Stimulated activated memory B cell treated with anti-CD40 and anti-IgM and Interleukin-4, amounts not matched to agents 10 μg/mL and 1 μg/mL and 100 μg/mL, for 72 hours (primary cell): ENCODE measurements at places on chromosomes 2 and 18.

DNA sequence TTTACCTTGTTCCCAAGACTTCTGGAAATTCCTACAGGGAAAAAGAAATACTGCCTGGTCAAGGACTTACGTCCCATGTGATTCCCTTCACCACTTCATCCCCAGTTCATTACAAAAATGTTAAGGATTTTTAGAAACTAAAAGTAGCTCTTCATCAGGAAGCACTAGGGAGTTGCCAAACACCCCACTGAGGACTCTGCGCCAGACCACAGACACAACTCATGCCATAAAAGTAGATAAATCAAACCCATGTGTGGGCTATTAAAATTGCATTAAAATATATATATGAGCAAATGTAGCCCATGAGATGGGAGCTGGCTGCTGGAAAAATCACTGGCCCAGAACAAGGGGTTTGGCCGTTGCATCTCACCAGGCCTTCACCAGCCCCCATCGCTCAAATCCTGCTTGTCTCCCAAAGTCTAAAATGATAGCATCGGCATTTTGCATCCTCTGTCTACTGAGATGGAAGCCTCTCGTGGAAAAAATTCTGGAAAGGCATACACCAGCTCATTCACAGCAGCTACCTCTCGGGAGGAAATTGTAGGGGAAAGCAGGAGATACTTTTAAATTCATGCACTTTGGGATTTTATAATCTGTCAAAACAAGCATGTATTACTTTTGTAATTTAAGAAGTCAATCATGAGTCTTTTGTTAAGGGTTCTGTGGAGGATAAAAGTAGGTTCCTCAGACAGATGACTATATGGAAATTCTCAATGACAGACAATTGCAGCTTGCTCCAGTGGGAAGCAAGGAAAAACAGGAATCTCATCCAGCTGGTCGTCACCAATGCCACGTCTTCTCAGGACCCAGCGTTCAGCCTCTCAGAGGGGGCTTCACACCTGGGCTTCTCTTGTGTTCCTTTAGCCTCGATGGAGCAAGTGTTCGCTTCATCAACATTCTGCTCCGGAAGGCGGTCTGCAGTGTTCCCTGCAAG, 113.9 kb downstream of the MREG start:
- no peak for ATAC-seq

DNA sequence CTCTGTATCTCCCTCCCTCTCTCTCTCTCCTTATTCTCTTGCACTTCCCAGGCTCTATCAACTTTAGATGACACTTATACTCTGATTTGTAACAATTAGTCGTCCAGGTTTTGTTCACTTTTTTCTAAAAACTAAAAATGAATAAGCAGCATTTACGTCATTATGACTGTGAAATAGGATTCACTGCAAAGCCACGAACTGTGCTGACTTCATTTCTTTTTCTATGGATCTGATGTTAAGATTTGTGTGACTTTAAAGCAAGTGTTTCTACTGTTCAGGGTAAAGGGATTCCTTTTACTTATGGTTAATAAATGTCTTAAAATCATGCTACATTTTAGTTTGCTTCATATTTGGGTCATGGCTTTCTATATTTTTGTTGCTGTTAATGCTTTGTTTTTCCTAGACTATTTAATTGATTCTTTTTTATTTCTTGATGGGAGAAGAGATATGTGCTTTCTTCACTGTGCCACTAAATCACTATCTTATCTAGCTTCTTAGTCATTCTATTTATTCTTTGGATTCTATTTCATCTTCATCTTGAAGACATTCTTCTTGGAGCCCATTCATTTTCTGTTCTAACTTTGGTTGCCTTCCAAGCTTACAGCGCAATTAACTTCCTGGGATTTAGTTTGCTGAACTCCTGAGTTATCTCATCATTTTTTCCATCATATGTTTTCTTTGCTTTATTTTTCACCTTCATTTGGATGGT, 480.4 kb upstream of the TRIB2 start:
- no peak for ATAC-seq

DNA sequence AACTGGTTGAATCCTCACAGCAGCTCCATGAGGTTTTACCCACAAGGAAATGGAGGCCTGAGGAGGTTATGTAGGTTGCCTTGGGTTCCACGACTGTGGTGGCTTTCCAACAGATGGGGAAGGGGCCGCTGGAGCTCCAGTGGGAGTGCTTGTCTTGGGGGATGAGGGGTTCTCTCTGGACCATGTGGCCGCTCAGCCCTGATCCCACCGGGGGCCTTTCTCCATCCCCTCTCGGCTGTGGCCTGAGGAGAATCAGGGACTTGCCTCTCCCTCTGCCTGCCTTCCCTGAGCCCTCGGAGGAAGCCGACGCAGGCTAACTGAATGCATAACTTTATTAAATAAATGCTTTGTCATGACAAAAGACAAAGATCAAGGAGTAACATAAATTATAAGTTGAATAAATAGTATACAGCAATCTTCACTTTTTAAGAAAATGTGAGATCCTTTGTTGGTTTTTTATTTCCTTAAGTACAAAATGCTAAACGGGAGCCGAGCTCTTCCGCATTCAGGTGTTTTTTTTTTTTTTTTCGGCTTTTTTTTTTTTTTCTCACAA, 23.5 kb downstream of the IGFBP5 start:
- no peak for ATAC-seq

- ATAC-seq: no peak
Measured at GRCh38 chr2:159119652-159120257, 151.3 kb downstream of the TANC1 start.

DNA sequence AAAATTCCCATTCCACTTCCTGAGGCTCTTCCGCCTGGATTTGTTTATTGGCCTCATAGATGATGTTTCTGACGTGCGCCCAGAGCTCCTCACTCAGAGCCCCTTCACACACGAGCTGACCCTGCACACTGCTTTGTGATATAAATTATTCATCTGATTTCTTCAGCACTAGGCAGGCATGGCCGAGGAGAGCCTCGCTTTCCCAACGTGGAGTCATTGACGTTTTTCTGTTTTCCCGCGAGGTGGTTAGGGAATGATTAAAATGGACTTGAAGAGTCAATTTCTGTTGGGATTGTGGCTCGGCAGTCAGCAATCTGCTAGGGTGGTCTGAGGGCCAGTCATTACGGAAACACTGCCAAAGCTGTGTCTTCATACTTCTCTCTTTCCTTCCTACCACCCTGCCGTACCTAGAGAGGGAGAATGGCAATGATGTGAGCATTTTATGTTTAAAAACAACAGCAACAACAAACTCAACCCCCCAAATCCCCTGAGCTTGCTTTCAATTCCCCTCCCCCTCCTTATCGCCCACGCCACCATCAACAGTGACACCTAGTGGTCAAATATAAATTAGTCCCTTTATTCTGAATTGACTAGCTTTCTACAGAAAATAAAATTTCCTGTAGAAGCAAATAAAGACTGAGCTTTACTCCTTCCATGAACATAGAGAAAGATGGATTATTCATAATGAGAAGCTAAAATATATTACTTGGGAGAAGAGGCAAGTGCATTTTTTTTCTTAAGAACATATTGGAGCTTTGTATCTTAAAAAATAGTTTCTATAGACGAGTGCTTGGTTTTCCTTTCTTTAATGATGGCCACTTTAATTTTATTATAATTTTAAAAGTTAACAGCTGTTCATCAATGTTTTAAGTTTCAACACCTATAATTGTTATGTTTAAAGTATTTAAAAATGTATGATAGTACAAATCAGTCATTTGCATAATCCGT, 285.1 kb downstream of the MTX2 start:
- ATAC-seq: peak; percentile 53

- no peak for ATAC-seq
Measured at GRCh38 chr2:76867854-76868253, 654.3 kb downstream of the LRRTM4 start.

DNA sequence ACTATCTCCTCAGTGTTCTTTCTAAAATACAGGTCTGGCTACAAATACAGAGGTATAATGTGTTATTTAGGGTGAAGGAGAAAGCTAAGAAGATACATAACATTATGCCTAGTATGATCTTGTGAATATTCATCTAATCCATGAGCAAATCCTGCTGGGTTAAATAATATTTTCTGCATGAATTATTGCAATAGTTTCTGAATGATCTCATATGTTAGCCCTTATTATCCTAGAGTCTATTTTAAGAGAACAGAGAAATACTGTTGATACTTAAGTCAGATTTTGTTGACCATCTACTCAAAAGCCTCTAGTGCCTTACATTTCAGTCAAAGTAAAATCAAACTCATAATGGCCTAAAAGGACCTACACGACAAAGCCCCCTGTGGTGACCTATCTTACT, 382.3 kb downstream of the FIGN start:
- ATAC-seq: no peak

DNA sequence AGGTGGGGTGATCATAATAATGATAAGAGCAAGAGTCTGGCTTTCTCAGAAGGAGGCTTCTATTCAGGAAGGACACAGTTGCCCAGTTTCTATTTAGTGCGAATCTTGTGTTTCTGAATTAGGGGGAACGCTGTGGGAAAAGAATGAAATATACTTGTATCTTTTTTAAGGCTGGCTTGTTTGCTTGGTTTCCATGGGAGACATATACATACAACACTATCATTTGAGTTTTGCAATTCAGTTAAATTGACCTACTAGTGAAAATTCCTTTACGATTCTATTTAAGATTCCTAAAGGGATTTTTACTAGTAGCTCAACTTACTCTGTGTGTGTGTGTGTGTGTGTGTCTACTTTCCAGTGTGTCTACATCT, 24.7 kb upstream of the ANKRD62 start:
- no peak for ATAC-seq

DNA sequence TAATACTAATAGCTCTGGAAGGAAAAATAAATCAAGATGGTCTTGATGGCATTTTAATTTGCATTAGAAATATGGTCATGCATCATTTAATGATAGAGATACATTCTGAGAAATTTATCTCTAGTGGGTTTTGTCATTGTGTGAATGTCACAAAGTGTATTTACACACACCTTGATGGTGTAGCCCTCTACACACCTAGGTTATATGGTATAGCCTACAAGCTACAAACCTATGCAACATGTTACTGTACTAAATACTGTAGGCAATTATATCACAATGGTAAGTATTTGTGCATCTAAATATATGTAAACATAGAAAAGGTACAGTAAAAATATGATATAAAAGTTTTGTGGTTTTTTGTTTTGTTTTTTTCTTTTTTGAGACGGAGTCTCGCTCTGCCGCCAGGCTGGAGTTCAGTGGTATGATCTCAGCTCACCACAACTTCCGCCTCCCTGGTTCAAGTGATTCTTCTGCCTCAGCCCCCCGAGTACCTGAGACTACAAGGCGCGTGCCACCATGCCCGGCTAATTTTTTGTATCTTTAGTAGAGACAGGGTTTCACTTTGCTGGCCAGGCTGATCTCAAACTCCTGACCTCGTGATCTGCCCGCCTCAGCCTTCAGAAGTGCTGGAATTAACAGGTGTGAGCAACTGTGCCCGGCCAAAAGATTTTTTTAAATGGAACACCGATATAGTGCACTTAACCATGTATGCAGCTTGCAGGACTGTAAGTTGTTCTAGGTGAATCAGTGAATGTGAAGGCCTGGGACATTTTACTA, 83.7 kb upstream of the UBXN4 start:
- no peak for ATAC-seq

DNA sequence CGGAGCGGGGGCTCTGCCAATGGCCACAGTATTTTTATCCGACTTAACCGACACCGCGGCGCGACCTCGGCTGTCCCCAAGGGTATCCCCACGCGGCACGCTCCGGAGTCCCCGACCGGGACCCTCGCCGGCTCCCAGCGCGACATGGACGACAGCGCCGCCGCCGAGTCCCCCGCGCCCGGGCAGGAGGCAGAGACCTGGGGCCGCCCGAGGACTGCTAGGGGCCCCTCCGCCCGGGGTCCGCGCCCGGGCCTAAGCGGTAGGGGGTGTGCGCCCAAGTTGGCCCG, 468 bp downstream of the UXS1 start:
- ATAC-seq: no peak

- ATAC-seq: no peak
Measured at GRCh38 chr2:25787020-25787419, 91.3 kb downstream of the ASXL2 start.

- no peak for ATAC-seq
Measured at GRCh38 chr2:161321944-161322648, 13.9 kb downstream of the PSMD14 start.
